HuH-7.5 (cell line): ENCODE measurements at places on chromosomes 3 and 15.

DNA sequence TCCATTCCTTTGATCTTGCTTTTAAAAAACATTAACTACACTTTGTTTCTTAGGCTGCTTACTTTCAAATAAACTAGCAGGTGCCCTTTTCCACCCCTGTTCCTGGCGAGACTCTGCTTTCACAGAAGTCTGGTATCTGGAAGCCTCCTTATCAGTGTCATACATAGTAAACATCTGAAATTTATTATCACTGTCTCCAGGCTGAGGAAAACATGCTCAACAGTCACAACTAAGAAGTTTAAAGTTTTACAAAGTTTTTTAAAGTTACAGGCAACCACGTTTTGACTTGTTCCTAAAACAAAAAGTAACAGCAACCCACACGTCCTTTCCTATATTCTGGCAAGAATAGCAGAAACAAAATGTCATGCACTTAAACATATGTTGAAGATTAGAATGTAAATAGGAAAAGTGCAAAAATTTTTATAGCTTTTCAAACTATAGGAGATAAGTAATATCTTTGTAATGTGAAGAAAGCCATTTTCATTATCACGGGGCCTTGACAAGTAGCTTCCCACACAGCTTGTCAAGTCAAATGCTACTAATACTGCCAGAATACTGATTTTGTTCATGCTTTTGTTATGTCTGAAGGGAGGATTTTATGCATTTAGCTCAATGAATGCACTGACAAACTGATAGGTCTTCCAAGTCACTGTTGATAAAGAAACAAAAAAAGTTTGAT, 275.2 kb upstream of the KCNMB2 start:
- DNase-seq, result no peak

GRCh38 chr3:134823679-134824078, 28.6 kb downstream of the EPHB1 start:
- no peak for DNase-seq

- DNase-seq, result no peak
Measured at GRCh38 chr3:110815008-110815583, 256.5 kb upstream of the NECTIN3 start.

DNA sequence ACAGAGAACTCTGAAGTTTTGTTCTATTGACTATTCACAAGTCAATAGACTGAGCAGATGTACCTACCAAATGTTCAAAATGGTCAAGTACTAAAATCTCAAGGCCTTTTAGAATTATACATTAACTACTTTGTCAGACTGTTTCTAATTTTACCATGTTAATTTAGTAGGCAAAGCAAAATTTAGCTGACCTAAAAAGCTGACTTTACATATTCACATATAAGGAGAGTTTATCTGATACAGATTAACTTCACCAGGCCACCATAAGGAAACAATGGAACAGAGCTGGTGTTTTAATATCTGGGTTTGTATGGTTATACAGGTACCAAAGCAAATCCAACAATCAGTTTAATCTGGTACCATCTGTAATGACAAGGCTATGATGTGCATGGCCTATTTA, 15.9 kb downstream of the GATM start:
- DNase-seq, result no peak

GRCh38 chr3:151697496-151697895, 36.2 kb upstream of the AADACL2 start:
- peak; percentile 4 for DNase-seq

- DNase-seq, result no peak
Measured at GRCh38 chr3:99845999-99846398, 28.3 kb downstream of the CMSS1 start.

DNA sequence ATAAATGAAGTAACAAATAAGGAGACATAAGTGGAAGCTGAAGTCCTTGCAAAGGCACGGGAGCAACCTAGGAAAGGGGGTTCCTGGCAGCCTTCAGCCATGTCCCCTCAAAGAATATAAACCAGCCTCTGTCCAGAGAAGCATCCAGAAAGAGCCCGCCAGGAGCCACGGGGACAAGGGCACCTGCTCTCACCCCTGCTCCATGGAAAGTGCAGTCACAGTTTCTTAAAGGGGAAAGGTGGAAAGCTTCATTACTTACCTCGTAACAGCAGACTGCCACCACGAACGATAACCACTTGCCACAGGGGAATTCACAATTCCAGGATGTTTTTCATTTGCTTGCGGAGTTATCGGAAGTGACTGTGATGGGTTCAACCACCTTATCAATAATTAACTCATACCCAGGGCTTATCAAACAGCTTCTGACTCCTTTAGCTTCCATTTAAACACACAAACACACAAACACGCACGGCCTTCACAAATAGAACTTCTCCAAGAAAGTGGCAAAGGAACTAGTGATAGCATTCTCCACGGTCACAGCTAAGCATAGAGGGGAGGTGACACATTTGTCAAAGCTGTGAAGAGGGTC, 134.2 kb upstream of the IGF1R start:
- no peak for DNase-seq

GRCh38 chr3:128895843-128896697, 16.6 kb downstream of the ACAD9 start:
- DNase-seq, result no peak

DNA sequence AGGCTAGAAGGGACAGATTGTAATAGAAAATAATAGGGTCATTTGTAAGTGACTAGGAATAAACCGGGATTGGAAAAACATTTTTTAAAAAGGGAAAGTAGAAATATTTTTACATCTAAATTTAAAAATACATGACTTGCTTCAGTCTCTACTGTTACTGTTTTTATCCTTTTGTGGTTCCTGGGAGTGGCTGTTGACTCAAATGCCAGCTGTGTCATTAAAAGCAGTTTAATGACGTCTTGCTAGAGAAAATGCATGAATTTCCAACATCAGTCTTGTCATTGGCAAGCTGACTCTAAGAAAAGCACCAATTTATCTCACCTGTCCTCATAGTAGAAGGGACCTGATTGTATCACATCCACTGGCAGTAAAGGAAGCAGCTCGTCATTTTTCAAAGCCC, 16.7 kb upstream of the LCMT2 start:
- DNase-seq, result no peak

- DNase-seq, result no peak
Measured at GRCh38 chr3:138331143-138331894, 1.7 kb upstream of the NME9 start.

DNA sequence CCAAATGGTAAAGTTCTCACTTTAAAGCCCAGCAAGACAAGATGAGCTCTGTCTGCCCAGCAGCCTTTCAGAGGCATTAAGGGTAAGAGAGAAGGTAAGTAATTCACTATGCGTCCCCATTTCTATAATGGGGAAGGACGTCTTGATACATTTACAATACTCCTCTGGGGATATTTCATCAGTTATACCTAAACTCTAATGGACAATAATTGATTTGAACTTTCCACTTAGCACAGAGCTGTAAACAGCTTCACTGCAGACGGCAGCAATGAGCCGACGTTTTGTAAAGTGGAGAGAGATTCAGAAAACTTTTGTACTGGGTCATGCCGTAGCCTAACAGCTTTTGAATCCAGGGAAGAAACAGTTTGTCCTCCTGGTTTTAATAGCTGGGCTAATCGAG, 127.4 kb downstream of the TIGIT start:
- no peak for DNase-seq

DNA sequence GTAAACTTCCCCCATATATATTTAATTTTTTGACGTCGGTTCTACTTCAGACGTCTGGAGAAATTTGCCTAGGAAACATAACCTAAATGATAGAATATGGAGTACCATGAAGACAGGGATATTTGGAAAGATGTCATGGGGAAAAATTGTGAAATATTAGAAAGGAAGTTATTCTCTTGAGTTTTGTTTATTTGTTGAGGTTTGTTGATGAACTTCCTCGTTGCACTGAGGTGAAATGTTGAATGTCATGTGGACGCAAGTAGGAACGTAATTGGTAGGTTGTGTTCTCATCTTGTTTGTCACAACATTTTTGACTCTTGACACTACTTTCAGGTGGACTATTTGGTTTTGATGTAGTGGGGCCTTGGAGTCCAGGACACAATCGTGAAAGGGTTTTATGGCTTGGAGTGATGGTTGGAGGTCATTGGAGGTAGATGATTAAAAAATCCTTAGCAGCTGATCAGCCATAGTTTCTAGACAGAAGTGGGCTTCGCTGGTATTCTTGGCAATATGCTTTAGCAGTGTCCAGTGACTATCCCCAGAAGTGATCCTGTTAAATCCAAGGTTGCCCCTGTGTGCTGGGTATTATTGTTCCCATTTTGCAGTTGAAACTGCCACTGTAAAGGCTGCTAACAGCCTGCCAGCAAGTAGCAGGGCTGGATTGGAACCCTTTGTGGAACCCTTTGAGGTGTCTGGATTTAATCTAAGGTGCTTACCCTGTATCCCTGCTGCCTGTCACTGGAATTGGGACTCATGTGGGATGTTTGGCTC, 1.5 kb downstream of the ABHD5 start:
- DNase-seq, result no peak
